ENCODE measurements at places on chromosomes 16 and 17.

DNA sequence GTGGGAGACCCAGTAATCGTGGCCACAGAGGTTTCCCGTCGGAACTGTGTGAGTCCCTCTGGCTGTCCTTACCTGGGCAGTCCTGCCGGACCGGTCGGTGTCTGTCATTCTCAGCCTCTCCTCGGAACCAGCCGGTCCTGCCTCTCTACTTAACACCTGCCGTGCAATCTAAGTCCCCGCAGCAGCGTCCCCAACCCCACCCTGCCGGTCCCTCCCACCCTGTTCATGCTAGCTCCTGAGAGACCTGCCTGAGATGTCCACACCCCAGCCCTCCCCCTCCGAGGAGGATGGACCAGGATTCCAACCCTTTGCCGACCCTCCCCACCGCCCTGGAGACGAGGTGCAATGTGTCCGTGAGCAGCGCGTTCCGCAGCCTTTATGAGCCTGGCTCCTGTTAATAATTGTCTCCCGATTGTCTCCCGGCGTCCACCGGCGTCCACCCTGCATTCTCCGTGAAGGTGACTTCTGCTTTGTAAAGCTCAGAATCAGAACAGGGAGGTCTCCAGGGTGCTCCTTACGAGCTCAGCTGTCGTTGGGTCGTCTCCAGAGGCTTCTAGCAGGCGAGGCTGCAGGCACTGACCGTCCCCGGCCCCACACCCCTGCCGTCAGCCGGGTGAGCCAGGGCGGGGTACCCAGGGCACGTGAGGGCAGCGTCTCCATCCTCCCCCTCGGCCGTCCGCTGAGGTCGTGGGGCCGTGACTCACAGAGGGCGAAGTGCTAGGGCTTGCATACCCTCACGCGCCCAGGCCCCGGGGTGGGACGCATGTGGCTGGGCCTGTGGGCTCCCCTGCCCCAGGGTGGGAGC, 10.1 kb downstream of the METRNL start:
- DNase-seq, result no peak

- no peak for DNase-seq
Measured at GRCh38 chr16:77840673-77841501, 52.5 kb downstream of the VAT1L start.

DNA sequence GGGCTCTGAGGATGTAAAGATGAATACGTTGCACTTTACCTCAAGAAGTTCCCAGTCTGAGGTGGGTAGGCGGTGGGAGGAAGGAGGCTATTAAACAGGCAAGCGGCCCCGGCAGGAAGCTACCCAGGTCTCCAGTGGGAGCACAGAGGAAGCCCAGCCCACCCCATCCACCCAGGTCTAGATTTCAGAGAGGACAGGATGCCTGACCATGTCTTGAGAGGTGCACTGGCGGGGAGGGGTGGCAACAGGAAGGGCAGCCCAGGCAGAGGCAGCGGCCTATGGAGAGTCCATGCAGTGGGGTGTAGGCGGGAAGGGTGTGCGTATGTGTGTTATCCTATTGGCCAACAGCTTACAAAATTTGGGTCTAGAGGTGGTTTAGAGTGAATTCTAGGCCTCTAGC, 13.9 kb downstream of the SARM1 start:
- no peak for DNase-seq

DNA sequence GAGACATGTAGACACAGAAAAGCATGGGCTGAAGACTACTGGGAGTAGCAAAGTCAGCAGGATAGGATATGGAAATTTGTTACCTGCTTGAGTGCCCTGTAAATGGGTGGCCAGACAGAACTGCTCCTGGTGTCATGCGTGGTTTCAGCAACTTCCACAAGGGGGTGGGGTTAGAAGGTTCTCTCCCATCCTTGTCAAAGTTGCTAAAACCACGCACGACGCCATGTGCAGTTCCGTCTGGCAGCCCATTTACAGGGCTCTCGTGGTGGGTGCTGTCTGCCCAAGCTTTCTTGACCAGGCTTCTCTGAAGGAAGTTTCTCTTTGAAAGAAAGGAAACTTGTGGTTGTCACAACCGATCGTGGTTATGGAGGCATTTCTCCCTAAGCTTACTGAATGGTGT, 6.9 kb upstream of the DBNDD1 start:
- DNase-seq, result no peak

- DNase-seq, result no peak
Measured at GRCh38 chr17:74592087-74592990, at the start of gene CD300LD. Gene CD300LD, minus strand, starts transcription at chr17:74592283. Its CDS starts 81 bp downstream, at chr17:74592202.

GRCh38 chr17:80730739-80731138, 186.1 kb downstream of the RPTOR start:
- DNase-seq, result no peak

All from AG08395 (cell line).